Stimulated activated CD8-positive, alpha-beta memory T cell treated with anti-CD3 and anti-CD28 coated beads, Interleukin-7, amount 100 ng/mL, for 48 hours (primary cell): ENCODE measurements at places on chromosomes 3 and 15.

- DNase-seq = no peak
These were observed 36.8 kb downstream of the TLE3 start for GRCh38 chr15:70060993-70061305.

GRCh38 chr3:106570426-106570825 lies 701.6 kb upstream of the CBLB start:
- no peak for DNase-seq

- DNase-seq = no peak
These were observed 288.3 kb downstream of the CNTN6 start for GRCh38 chr3:1380926-1381646.

DNA sequence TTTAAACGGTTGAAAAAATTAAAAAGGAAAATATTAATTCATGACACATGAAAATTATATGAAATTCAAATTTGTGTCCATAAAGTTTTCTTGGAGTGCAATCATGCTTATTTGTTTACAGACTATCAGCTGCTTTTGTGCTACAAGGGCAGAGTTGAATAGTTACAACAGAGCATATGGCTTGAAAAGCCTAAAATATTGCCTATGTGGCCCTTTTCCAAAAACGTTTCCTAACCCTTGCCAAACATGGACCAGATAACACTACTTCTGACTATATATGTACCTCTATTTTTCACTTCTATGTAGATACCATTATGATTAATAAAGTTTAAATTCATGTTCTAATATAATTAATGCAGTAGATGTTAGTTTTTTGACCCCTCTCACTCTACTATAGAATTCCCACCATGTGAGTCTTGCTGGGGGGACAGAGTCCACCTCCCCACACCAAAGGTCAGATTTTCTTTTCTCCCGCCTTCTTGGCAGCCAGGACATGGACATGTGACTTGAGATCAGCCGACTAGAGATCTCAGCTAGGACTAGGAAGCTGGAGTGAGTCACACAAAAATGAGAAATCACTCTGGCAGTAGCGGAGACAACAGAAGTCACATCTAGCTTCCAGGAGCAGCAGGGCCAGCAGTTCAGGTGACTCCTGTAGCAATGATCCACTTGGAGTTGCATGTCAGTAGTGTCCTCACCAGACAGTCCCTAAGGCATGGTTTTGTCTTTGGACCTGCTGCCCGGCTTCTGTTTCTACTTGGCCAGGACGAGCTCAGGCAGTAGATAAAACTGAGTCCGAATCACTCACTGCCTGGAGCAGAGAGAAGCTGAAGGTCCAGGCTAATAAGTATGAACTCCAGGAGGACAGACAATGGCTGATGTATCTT lies 22.4 kb downstream of the CIAO2A start:
- no peak for DNase-seq

- DNase-seq = no peak
These were observed 296.9 kb upstream of the GADL1 start for GRCh38 chr3:31191354-31191753.

DNA sequence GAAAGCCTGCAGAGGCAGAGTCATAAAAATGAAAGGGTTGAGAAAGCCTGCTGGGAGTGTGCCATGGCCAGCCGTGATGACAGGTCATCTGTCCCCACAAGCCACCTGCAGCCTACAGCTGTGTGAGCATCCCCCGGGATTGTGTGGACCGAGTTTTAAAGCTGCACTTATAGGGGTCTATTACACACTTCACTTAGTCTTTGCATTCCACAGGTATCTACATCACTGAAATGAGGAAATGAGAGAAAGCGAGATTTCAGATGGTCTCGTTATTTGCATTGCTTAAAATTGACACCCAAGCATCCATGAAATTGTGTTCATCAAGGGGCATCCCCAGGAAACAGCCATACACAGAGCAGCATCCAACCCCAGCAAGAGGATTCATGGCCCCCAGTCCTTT lies 137.6 kb upstream of the TRIM42 start:
- DNase-seq = no peak

- DNase-seq = no peak
These were observed 496.0 kb upstream of the THBS1 start for GRCh38 chr15:39084674-39085530.

DNA sequence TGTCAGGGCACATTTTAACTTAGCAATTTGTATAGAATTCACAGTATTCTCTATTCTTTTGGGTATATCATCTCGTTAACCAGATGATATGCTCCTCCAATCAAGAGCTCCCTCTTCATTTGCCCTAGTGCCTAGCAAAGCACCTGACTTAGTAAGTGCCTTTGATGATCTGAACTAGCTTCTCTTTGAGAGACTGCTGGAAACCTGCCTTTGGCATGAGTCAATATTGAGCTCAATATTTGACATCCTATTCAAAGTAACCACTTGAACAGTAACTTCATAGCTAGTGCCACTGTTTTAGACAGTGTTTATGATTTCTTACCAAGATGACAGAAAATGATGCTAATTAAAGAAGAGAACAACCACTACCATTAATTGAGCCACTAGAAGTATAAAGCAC lies 696.3 kb upstream of the UBE2E2 start:
- DNase-seq = no peak

DNA sequence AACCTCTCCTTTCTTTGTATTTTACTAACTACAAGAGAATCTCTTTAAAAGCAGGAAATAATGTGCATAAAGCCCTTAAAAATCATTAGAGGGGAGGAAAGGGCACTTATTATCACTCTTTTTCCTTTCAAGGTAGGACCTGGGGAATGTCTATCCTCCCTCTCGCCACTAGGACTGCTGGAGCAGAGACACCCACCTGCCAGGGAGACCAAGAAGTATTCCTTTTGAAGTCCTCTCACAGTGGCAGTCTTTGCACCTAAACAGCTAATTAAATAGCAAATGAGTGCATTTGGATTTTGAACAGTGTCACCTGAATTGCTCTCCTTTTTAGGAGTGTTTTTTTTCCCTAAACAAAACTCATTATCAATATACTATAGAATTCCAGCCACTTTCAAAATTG lies 874.1 kb downstream of the ZPLD1 start:
- DNase-seq = no peak

DNA sequence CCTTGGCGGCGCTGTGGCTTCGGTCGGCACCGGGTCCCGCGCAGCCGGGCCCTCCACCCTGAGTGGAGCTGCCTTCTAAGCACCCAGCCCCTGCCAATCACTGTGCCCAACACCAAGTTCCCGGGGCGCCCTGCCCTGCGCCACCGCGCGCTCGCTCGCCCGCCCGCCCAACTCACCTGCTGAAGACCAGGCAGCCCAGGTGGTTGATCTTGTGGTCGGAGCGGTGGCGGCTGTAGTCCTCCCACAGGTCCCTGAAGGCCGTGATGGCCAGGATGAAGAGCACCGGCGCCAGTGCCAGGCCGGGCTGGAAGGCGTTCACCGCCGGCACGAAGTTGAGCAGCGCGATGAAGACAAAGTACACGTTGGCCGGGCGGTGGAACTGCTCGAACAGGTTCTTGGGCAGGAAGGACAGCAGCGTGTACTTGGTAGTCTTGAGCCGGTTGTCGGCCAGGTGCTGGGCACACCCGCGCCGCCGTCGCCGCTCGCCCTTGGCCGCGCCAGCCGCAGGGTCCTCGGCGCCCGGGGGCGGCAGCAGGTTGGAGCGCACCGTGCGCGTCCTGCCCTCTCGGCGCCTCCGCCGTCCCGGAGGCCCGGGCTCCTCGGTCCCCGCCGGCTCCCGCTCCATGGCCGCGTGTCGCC lies 536 bp downstream of the ATP10A start:
- no peak for DNase-seq

GRCh38 chr3:134394380-134394779 lies 20.1 kb upstream of the AMOTL2 start:
- DNase-seq = no peak

GRCh38 chr3:8286749-8287148 lies 214.9 kb upstream of the LMCD1 start:
- no peak for DNase-seq

- DNase-seq = no peak
These were observed 1.9 kb downstream of the SNRPA1 start for GRCh38 chr15:101293122-101293521.

GRCh38 chr3:42701371-42702065 lies 1.1 kb downstream of the HHATL start:
- DNase-seq = peak; percentile 14

DNA sequence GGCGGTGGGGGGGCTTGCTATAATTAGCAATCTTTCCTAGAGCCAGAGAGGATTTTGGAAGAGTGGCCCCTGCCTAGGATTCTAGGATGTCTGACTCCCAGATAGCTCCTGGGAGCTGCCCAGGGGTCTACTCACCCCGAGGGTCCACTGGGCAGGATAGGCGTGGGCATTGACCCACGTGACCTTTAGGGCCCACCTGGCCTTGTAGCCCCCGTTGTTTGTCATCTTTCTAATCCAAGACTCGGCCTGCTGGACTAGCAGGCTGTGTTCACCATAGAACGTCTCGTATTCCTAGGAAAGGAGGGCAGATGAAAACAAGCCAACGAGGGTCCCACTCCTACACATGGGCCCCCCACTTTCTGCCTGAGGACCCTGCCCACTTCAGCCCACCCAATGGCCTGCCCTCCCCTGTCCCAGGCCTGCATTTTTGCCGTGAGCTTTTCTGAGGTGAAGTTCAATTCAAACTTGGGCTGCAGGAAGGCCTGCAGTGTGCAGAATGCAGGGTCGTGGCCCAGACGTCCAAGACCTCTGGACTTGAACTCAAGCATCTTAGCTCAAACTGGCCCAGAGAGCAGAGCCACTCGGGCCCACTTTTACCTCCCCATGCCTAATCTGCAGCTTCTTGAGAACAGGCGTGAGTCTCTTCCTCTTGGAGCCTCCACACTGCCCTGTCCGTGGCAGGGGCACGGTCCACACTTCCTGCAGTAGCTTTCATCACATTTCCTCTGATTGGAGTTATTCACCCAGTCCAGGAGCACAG lies 41.5 kb downstream of the MUC4 start:
- DNase-seq = no peak

GRCh38 chr3:38834110-38834509 lies 18.1 kb upstream of the SCN10A start:
- peak; percentile 36 for DNase-seq

DNA sequence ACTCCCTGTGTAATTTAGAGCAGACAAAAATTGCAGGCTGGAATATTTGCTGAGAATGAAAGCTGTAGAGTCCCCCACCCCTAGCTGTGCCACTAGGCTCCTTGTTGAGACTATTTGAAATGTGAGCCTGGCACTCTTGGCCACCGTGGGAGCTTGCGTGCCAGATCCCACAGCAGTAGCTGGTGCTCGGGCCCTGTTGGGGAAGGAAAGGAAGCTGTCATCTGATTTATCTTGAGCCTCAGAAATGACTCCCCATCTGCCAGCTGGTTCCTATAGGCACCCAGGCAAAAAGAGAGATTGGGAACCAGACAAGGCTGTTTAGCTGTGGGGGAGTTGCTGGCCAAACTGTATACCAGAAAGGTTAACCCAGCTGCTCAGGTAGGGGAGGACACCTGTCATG lies 23.4 kb upstream of the CLEC3B start:
- DNase-seq = no peak

GRCh38 chr3:102741105-102741504 lies 306.3 kb downstream of the ZPLD1 start:
- no peak for DNase-seq

DNA sequence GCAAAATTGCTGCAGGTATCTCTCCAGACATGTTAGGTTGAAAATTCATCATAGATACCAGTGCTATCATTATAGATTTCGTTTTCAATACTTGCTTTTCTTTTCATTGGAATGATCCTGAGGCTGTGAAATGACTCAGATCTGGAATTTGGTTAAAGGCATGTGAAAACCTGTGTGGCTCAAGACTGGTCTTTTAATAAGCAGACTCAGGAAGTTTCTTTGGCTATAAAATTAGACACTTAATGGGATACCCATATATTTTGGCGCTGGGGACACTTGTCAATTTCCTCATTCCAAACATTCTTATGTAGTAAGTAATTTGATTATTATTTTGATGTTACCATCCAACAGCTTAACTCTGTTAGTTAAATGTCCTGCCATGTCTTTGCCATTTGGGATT lies 1041.1 kb upstream of the GBE1 start:
- no peak for DNase-seq

GRCh38 chr15:27853624-27854455 lies 245.3 kb downstream of the OCA2 start:
- DNase-seq = no peak

- DNase-seq = no peak
These were observed 65.5 kb upstream of the FBN1 start for GRCh38 chr15:48710952-48711495.

DNA sequence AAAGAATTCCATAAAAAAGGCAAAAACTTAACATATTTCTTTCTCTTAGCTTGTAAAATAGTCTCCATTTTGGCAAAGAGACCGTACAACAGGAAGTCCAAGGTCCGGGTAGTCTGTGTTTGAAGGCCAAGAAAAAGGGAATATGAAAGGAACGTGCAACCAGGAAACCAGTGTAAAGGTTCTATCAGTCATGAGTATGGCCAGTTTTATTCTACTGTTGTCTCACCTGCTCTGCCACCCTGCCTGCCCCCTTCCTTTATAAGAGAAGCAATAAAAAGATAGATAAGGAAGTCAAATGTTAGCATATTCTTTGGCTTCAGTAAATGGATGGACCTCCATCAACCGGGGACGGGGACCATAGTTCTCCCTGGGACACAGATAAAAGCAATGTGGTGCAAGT lies 370.6 kb upstream of the ROBO2 start:
- no peak for DNase-seq

- DNase-seq = no peak
These were observed 106.8 kb upstream of the GPR149 start for GRCh38 chr3:154536751-154537150.

GRCh38 chr15:65470866-65471265 lies 46.6 kb downstream of the DPP8 start:
- DNase-seq = no peak

DNA sequence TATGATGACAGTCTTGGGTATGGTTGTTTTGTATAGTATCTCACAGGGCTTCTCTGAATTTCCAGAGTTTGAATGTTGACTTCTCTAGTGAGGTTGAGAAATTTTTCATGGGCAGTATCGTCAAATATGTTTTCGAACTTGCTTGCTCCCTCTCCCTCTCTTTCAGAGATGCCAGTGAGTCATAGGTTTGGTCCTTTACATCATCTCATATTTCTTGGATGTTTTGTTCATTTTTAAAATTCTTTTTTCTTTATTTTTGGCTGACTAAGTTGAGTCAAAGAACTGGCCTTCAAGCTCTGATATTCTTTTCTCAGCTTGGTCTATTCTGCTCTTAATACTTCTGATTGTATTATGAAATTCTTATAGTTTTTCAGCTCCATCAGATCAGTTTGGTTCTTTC lies 282.3 kb upstream of the NECTIN3 start:
- DNase-seq = no peak

GRCh38 chr15:99668533-99669182 lies 64.6 kb downstream of the LYSMD4 start:
- no peak for DNase-seq

GRCh38 chr15:57570994-57571393 lies 20.7 kb upstream of the MYZAP start:
- no peak for DNase-seq
